ENCODE measurements at places on chromosomes 12 and 14. TPM values are rescaled to one million over a fixed set of nuclear protein-coding genes. Genes with fewer than 3 reads are reported as not detected.

Gene FGD6
- total RNA-seq, result 12.7 TPM

Gene AJUBA
- 53.6 TPM for total RNA-seq

Gene TAS2R20
- 2.4 TPM for total RNA-seq

Gene GYS2
- total RNA-seq, result not detected

Gene TRIM9
- not detected for total RNA-seq

Gene VRTN
- total RNA-seq, result not detected

Gene CHGA
- not detected for total RNA-seq

Gene TTC6
- total RNA-seq, result not detected

Gene FAIM2
- under 0.01 TPM for total RNA-seq

Gene NEUROD4
- total RNA-seq, result not detected

Measured in epithelial cell of umbilical artery (primary cell).